ENCODE measurements at places on chromosomes 3 and 15. TPM values are rescaled to one million over a fixed set of nuclear protein-coding genes. Genes with fewer than 3 reads are reported as not detected.

The SLC6A11 gene
- not detected for polyA plus RNA-seq

The PLSCR2 gene
- not detected for polyA plus RNA-seq

The CISH gene
- polyA plus RNA-seq, result 4.0 TPM

The POU1F1 gene
- polyA plus RNA-seq, result not detected

The BOC gene
- 13.6 TPM for polyA plus RNA-seq

The SLC28A2 gene
- not detected for polyA plus RNA-seq

The XCR1 gene
- not detected for polyA plus RNA-seq

The EXD1 gene
- not detected for polyA plus RNA-seq

- peaks cover 40% of the 10 kb centered on the region for H3K4me1 ChIP-seq
- H3K27me3 ChIP-seq, result no peaks in the 10 kb centered on the region
- no peak overlapping the region for H3K27ac ChIP-seq
- no peak overlapping the region for H3K4me3 ChIP-seq
- DNase-seq, result no peak
These were observed 16.5 kb downstream of the LRIG1 start for GRCh38 chr3:66484106-66484844.

DNA sequence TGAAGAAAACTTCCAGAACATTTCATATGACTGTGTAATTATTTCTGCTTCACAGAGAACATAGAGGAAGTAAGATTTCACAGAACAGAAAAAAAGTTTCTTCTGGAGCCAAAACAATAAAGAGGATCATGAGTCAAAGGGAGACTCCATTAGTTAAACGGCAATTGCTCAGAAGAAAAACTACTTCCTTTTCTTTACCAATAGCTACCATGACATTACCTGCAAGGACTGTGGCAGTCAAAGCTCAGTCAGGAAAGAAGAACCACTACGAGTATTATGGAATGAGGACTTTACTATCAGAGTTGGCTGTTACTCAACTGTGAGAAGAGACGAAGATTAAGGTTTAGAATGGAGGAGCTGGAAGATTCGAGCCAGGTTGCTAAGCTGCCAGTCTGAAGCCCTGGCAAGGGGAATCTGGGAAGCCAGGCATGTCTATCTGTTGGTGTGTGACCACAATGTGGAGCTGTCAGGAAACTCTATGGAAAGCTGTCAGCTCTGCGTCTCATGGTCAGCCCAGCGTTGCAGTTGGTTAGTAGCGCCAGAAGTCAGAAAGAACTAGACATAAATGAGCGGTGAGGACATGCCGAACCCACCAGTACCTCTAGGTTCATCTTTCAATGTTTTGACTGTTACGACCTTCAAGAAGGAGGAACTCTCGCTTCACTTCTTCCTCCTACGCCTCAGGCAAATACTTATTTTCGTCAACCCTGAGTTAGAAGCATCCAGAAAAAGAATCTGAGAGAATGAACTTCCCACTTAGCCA is 604.3 kb downstream of the FGF12 start:
- H3K36me3 ChIP-seq, result no peaks in the 10 kb centered on the region
- DNase-seq, result no peak
- no peak overlapping the region for H3K4me3 ChIP-seq
- H3K4me1 ChIP-seq, result no peaks in the 10 kb centered on the region
- no peak overlapping the region for H3K27ac ChIP-seq
- H3K27me3 ChIP-seq, result no peaks in the 10 kb centered on the region

DNA sequence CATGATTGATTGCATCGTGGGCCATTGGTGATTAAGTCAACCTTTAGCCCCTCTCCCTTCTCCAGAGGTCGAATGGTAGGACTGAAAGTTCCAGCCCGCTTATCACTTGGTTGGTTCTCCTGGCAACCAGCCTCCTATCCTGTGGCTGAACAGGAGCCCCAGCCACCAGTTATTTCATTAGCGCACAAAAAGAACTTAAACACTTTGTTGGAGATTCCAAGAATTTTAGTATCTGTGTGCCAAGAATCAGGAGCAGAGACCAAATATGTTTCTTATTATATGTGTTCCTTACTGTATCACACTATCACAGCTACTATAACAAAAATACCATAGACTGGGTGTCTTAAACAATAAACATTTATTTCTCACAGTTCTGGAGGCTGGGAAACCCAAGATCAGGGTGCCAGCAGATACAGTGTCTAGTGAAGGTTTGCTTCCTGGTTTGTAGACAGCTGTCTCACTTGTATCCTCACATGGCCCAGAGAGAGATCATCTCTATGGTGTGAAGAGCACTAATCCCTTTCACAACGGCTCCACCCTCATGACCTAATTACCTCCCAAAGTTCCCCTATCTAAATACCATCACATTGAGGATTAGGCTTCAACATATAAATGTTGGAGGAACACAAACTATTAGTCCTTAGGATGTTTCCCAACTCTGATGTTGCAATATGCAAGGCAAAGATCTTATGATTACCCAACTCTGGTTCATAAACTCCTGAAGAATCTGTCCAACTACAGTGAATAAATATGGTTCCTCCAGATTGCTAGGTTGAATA is 30.5 kb upstream of the APH1B start:
- peaks cover 19% of the 10 kb centered on the region for H3K4me1 ChIP-seq
- H3K27ac ChIP-seq, result peak overlapping the region; percentile 81
- peaks cover 12% of the 10 kb centered on the region for H3K36me3 ChIP-seq
- H3K27me3 ChIP-seq, result no peaks in the 10 kb centered on the region
- peak; percentile 91 for DNase-seq

GRCh38 chr15:88322461-88322860 is 65.9 kb upstream of the NTRK3 start:
- H3K27me3 ChIP-seq, result no peaks in the 10 kb centered on the region
- no peaks in the 10 kb centered on the region for H3K36me3 ChIP-seq
- no peak overlapping the region for H3K27ac ChIP-seq
- peak; percentile 12 for DNase-seq
- no peak overlapping the region for H3K4me3 ChIP-seq

DNA sequence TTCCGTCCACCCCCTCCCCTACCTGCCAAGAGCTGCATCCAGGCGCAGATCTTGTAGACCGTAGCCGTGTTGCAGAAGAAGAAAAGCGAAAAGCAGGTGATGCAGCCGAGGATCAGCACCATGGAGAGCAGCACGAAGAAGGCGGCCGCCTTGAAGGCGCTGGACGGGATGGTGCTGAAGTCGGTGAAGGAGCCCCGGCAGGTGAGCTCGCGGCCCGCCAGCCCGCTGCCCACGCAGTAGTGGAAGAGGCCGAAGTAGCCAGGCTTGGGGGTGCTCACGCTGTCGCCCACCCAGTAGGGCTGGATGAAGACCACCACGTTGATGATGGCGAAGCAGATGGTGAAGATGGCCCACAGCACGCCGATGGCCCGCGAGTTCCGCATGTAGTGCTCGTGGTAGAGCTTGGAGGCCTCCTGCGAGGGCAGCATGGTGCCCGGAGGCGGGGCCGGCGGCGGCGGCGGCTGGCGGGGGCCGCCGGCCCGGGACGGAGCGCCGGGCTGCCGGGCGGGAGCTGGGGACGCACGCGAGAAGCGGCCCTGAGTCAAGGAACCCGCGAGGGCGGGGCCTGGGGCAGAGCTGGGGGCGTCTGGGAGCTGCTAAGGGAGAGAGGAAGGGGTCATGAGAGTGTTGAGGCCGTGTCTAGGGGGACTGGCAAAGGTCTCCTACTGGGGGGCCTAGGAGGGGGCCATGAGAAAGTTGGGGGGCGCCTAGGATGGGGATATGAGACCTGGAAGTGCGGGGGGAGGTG is 1.2 kb downstream of the LHFPL4 start:
- no peaks in the 10 kb centered on the region for H3K4me1 ChIP-seq
- peaks cover 14% of the 10 kb centered on the region for H3K27me3 ChIP-seq
- H3K4me3 ChIP-seq, result no peak overlapping the region
- DNase-seq, result peak; percentile 41
- no peaks in the 10 kb centered on the region for H3K36me3 ChIP-seq

DNA sequence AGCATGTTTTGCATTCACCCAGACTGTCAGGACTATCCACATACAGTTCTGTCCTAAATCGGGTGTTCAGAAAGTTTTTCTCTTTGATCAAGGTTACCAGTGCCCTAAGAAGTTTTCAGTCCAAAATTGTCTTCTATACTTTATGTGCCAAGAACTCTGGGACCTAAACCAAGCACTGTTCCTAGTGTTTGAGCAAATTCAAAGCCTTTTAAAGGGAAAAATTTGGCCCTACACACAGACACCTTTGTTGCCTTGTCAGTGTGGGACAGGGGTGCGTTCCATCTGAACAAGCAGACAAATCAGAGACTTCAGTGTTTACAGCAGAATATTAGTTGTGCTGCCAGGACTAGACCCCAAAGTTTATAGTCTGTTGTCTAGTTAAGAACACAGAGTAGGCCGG is 50.6 kb downstream of the DGKG start:
- no peak for DNase-seq
- no peaks in the 10 kb centered on the region for H3K36me3 ChIP-seq
- H3K4me3 ChIP-seq, result no peak overlapping the region

GRCh38 chr15:60416484-60416883 is 18.7 kb upstream of the ANXA2 start:
- H3K27me3 ChIP-seq, result no peaks in the 10 kb centered on the region
- H3K4me3 ChIP-seq, result no peak overlapping the region
- DNase-seq, result no peak
- no peaks in the 10 kb centered on the region for H3K36me3 ChIP-seq
- no peak overlapping the region for H3K27ac ChIP-seq
- peaks cover 7% of the 10 kb centered on the region for H3K4me1 ChIP-seq

DNA sequence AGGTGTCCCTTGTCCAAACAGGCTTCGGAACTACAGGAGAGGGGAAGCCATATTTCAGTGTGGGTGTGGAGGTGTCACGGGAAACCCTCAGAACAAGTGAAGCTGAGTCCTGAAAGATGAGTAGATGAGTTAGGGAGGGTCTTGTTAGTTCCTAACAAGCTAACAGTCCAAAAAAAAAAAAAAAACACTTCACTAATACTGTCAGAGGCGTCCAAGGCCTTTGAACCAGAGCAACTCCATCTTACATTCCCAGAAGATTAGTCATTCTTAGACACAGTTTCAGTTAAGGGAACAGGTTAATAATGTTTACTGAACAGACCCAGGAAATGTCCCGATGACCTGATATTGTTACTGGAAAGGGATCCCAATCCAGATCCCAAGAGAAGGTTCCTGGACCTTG is 7.0 kb upstream of the ATP8B4 start:
- no peaks in the 10 kb centered on the region for H3K27me3 ChIP-seq
- H3K4me1 ChIP-seq, result peaks cover 10% of the 10 kb centered on the region
- no peaks in the 10 kb centered on the region for H3K36me3 ChIP-seq
- H3K4me3 ChIP-seq, result no peak overlapping the region
- H3K27ac ChIP-seq, result no peak overlapping the region

GRCh38 chr3:197218210-197218609 is 80.2 kb downstream of the DLG1 start:
- peaks cover 2% of the 10 kb centered on the region for H3K36me3 ChIP-seq
- no peak for DNase-seq
- no peaks in the 10 kb centered on the region for H3K27me3 ChIP-seq
- H3K4me3 ChIP-seq, result no peak overlapping the region

DNA sequence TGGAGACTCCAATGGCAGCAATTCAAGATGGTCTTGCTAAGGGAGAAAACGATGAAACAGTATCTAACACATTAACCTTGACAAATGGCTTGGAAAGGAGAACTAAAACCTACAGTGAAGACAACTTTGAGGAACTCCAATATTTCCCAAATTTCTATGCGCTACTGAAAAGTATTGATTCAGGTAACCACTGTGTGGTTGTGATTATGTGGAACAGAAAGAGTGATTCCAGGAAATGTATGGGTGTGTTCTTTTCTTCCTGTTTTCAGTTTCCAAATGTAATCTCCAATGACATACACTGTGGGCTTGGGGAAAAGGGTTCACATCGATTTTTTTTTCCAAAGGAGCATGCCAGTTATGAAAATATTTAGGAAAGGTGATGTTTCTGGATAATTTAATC is 10.9 kb downstream of the SCG3 start:
- H3K4me1 ChIP-seq, result no peaks in the 10 kb centered on the region
- no peak overlapping the region for H3K4me3 ChIP-seq
- no peak overlapping the region for H3K27ac ChIP-seq
- no peaks in the 10 kb centered on the region for H3K36me3 ChIP-seq
- DNase-seq, result no peak
